AG09309 (cell line): ENCODE measurements at places on chromosomes 4 and X.

DNA sequence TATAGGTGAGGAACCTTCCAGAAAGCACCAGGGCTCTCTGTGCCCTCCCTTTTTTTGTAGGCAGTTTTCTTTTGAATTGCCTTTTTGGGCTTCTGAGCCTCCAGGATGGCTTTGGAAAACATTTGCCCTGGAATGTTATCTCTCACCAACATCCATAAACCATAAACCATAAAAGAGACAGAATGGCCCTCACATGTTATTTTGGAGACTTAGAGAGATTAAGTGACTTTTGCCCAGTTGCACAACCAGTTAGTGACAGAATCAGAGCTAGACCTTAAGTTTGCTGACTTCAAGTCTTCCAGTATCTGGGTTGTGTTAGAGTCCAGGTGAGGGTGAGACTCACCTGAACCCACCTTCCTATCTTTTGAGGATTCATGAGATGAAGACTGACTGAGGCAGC lies 153.0 kb upstream of the STX18 start:
- no peak for DNase-seq

DNA sequence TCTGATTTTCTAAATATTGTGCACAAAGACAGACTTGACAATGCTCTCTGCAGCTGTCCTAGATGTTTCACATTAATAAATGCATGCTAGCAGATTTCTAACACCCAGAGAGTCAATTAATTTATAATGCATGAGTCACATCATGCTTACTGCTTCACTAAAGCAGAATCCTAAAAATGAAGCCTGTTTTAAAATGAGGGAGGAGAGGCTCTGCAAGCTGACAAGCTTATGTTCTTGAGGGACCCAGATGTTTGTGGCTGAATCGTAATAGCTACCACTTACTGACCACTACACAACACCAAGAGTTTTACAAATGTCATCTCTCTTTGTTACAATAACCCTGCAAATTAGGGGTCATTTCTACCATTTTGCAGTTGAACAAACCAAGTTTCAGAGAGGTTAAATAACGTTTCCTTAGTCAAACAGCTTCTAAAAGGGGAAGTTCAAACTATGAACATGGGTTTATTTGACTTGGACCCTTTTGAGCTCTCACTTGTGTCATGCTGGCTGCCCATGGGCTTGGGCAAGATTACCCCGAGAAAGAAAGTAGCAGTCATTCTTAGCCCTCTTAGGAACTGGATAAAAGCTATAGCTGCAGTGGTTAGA lies 262.7 kb upstream of the ETNPPL start:
- no peak for DNase-seq

GRCh38 chr4:24831637-24832036 lies 36.3 kb downstream of the SOD3 start:
- DNase-seq = no peak

GRCh38 chr4:16750882-16751642 lies 147.4 kb downstream of the LDB2 start:
- no peak for DNase-seq

DNA sequence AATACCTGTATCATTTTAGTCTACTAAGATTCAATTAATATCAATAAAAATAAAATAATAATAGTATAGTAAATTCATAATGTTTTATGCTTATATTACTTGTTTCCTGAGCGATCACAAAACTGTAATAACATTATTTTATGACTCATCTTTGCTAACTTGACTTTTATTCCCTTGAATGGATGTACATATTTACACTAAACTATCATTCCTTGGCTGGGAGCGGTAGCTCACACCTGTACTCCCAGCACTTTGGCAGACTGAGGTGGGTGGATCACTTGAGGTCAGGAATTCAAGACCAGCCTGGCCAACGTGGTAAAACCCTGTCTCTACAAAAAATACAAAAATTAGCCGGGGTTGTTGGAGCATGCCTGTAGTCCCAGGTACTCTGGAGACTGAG lies 104.0 kb upstream of the SLC34A2 start:
- DNase-seq = no peak

DNA sequence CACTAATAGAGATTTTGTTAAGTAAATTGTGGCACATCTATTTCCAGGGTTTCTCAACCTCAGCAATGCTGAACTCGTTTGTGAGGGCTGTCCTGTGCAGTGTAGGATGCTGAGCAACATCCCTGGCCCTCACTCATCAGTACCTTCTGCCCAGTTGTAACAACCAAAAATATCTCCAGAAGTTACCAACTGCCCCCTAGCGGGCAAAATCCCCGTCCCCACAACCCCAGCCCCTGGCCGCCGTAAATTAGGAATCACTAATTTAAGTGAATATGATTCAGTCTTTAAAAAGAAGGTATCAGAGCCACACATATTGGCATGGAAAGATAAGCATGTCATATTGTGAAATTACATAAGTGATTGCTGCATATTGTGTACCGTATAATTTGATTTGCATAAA lies 123.4 kb downstream of the ASB9 start:
- no peak for DNase-seq

DNA sequence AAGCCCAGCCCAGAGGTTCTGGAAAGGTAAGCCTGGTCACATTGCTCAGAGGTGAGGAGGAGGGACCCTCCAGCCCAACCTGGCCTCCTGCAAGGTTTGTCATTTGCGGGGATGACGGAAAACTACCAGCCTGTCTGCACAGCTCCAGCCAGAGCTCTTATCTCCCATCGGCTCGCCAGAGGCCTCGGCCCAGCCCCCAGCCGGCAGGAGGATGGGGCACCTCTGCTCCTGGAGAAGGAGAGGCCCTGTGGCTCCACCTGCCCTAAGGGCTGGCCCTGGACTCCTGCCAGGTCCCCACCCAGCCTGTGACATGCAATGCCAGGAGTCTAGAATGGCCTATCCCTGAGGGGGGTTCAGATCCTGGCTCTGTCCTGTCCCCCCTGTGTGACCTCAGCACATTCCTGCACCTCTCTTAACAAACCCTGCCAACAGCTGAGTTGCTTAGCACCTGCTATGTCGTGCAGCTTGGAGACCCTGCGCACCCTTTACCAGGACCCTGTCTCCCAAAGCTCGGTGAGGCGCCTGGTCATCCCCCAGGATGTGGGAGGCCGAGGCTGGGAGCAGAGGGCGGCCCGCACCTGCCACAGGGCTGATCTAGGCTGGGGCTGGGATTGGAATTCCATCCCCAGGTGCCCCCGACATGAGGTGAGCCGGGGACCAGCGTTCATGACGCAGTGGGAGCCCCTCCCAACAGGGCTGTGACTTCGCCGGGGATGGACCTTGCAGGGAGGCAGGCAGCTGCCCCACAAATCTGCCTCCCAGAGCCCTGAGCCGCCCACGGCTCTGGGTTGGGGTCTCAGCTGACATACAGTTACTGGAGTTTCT lies 14.4 kb downstream of the ADRA2C start:
- no peak for DNase-seq

GRCh38 chr4:6420972-6421371 lies 51.4 kb downstream of the PPP2R2C start:
- no peak for DNase-seq

GRCh38 chr4:188858696-188859095 lies 719.5 kb downstream of the TRIML1 start:
- DNase-seq = no peak

- no peak for DNase-seq
These were observed 13.7 kb upstream of the SMIM20 start for GRCh38 chr4:25900310-25900709.

DNA sequence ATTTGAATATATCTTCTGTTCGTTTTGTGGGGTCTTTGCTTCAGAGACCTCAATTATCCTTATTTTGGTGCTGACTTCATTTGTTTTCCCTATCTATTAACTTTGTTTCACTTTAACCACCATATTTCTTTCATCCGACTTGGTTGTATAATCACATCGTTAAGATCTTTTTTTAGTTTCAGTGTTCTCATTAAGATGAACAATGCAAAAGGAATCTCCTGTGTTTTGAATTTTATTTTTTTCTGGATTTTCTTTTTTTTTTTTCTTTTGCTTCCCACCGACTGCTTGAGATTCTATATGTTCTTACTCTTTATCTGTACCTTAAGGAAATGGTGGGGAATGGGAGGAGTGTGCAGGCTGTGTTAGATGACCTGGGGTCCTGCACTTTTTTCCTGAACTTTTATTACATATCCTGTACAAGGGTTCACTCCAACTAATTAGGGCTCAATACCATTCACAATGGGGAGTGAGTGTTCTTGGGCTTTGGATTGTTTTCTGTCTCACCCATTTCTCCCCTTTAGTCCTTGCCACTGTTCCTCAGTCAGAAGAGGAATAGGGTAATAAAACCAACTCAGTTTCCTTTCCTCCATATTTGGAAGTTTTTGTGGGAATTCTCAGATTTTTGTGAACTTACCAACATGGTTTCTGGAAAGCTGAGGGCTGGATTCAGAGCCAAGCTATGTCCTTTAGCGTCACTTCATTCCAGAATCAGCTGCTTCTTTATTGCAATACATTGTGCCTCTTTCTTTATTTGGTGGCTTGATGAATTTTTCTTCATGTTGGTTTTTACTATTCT lies 43.2 kb upstream of the BMPR1B start:
- peak; percentile 88 for DNase-seq

DNA sequence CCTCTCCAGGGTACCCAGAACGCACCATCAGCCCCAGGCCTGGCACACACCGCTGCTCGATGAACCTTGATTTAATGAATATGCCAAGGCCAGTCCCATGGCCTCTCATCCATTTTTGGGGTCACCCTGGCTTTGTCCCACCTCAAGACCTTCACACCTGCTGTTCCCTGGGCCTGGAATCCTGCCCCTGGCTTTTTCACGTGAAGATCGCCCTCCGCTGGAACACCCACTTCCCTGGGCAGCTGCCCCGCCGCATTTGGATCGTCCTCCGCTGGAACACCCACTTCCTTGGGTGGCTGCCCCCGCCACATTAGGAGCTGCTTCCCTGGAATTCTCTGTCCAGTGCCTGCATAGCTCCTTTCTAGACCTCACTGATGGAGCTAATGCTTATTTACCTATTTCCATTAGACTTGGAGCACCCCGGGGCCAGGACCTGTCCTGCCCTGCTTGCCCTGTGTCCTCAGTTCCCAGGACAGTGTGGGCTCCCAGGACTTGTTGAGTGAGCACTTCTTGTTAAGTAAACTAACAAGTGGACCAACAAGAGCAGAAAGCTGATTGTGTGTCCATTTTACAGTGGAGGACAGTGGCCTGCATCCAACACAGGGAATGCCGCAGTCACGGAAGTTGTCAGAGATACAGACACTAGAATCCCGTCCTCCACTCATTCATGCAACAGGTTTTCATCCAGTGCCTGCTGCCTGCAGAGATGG lies 12.5 kb downstream of the BLOC1S4 start:
- DNase-seq = no peak

DNA sequence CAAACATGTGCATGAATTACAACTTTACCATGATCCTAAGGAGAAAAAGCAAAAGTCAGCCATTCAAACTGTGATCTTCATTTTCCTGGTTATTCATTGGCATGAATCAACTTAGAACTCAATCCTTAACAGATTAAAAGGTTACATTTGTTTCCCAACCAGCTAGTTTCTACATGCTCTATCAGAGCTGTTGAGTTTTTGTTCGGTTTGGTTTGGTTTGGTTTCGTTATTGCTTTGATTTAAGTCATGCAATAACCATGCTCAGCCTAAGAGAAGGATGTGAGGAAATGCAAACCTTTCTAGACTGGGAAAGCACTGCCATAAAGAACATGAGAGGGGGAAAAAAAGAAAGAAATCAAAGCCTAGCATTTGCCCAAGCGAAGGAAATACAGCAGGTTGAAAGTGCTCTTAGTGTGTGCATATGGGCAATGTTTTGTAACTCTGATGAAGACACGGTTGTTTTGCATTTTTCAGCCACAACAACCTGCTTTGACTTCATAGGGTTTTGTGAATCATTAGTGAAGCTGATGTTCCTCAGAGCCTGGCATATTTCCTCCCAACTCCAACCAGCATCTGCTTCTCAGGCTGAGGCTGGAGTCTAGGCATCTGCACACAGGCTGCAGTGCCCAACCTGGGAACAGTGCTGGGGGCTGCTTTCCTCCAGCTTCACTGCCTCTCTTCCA lies 234.3 kb downstream of the ZNF674 start:
- no peak for DNase-seq

DNA sequence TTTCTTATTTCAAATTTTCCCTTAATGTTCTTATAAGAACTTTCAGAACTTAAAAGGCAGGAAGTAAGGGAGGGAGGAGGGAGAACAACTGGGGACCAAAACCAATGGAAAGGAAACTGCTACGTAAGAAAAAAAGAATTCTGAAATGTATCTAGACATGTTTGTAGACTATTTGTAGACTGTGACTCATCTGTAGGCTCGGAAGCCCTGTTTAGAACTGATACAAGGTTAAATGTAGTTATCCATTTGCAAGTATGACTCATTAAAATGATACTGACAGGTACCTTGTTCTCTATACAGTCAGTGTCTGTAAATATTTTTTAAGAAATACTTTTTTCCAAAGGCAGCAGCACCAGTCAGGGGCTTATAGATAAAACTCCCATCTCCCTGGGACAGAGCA lies 202.0 kb downstream of the DHX15 start:
- DNase-seq = no peak

DNA sequence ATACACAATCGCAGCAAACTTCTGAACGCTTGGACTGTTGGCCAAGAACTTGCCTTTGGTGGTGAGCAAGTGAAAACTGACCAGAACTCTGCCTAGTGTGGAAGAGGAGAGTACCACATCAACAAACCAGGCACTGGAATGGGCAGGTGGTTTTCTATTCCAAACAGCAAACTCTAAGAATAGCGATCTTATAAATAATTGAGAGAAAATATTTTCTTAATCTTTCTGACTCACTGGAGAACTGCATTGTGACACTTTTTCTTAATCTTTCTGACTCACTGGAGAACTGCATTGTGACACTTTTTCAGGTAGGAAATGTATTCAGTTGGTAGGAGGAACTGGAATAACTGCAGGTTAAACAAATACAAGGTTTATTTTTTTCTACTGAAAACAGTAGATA lies 57.0 kb upstream of the SORBS2 start:
- no peak for DNase-seq

GRCh38 chr4:12137575-12137974 lies 708.9 kb upstream of the HS3ST1 start:
- no peak for DNase-seq

- no peak for DNase-seq
These were observed 5.6 kb downstream of the MAOB start for GRCh38 chrX:43876680-43877079.

DNA sequence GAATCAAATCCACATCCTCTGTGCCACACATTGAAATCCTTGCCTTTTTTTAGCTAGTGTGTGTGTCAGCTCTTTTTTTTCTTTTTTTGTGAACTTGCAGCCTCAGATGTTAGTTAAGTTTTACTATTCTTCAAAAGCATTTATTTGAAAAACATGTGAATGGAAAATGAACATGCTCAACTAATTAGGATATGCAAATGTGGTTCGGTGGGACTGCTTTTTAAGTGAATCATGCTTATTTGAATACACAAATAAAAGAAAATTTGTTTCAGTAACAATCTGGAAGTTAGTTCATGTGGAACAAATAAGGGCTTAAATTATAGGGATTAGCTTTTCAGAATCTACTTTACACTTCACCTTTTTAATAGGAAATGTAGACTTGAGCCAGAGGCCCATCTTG lies 751.5 kb upstream of the FAM241A start:
- DNase-seq = no peak

GRCh38 chrX:33252306-33252825 lies 41.0 kb upstream of the DMD start:
- DNase-seq = no peak
